ENCODE measurements at places on chromosomes 4 and X.

GRCh38 chr4:39178706-39179105 is 3.6 kb upstream of the WDR19 start:
- DNase-seq: no peak

GRCh38 chrX:9701790-9702189 is 63.9 kb downstream of the GPR143 start:
- DNase-seq: no peak

DNA sequence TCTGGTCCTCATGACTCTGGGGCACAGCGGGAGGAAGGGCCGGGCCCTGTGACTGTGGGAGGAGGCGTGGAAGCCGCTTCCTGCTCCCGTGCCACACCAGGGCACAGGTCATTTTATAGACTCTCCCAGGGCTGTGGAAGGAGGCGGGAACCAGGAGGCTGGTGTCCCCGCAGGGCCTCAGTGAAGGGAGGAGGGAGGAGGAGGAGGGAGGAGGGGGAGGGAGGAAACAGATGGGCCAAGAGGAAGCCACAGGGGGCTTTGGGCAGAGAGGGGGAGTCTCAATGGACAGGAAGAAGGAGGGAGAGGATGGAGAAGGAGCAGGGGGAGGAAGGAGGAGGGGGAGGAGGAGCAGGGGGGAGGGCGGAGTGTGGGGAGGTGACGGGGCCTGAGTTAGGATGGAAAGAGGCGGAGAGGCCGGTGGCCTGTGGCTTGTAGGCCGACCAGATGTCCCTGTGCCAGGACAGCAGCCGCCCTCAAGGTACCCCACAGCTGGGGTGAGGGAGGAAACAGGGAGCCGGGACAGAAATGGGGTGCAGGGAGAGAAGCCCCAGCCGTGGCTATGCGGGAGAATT is 6.2 kb upstream of the PLCXD1 start:
- DNase-seq: no peak

- no peak for DNase-seq
Measured at GRCh38 chr4:2799224-2799911, 6.5 kb downstream of the SH3BP2 start.

GRCh38 chrX:63855896-63856295 is 70.9 kb upstream of the ARHGEF9 start:
- no peak for DNase-seq

DNA sequence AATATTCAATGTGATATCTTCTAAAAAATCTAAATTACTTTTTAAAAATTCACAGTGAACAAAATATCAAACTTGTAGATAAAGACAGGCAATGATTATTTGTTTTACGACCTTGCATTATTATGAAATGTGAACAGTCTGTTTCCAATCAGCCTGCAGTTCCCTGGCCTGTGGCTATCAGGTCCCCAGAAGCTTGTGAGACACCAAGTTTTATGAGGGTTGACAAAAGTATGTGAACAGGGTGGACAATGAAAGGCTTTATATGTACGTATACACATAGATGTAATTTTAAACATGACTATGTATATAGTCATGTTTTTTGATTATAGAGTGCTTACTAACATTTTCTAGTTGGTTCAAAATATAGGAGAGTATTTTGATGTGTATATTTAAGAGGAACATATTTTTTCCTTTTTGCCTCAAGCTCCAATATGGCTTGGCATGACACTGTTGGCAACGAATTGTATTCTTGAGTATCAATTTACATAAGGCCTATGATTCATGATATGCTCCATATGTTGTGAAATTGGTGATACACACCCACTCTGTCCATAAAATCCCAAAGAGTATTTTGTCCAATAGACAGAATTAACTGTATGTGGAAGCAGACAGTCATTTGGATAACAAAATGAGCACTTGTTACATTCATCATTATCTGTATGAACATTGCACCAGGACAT is 55.7 kb downstream of the BTC start:
- no peak for DNase-seq

DNA sequence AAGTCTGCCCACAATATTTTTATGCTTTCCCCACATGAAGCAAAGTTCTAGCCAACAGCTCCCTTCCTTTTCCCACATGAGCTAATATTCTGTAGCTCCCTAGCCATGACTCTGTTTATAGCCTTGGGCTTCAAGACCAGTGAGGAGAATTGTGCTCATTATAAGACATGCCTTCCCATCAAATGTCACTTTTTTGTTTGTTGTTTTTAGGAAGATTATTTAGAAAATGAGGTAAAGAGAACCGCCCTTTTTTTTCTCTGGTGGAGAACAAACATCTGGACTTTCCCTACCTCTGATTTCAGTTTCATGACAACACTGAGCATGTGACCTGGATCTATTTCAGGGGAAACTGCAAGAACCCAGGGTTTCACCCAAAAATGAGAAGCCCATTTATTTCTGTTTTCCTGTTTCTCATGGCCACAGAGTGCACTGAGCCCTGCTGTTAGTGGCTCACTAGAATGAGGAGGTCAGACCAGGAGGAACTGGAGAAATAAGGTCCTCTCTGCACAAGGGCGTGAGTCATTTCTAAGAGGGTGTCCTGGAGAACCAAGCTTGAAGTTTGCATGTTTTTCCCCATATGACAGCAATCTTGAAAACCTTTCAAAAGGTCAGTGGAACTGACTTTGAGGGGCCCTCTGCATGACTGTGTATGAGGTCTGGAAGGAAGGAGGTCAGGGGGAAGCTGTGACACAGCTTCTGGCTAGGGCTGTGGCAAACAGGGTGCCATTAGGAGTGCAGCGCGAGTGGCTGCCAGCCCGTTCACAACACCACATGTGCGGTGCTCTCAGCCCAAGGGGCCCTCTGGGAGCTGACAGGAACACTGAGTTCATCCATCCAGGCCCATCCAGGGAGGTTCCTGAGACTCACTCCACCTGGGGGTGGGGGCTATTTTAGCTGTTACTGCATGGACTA is 55.2 kb downstream of the CHST7 start:
- peak; percentile 63 for DNase-seq

GRCh38 chrX:140697618-140698017 is 11.9 kb upstream of the LINC00632 start:
- no peak for DNase-seq

Data from RPMI8226 (cell line).